NCI-H1092 treated with DMSO at 0.1 percent for 48 hours (cell line): ENCODE measurements at places on chromosomes 13 and 19.

DNA sequence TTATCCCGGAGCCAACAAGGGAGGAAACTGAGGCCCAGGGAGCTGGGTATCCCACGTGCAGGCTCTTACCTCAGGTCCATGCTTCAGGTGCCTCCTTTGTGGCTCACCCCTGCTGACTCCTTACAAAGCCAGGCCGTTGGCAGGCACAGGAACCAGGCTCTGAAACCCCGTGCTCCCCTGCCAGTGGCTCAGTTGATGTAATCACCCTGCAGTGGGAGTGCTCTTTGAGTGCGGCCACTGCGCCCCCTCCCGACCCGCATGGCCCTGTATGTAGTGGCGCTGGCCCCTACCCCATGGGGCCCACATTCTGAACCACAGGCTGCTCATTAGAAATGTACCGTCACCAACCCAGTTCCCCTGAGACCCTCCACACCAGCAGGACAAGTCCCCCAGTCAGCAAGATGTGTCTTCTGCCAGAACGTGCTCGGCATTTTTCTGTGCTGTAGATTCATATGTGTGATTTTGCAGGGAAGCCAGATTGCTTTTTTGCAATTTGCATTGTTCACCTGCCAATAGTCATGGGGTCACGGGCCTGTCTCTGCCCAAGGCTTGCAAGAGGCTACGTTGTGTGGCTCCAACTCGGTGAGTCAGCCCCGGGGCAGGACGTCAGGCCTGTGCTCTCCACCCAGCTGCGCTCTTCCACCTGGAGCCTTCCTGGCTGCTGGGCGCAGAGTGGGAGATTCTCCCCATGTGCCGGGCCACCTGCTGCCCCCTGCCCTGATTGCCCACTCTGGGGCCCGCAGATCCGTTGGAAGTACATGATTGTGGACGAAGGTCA lies 60.3 kb downstream of the SMARCA4 start:
- DNase-seq: no peak

DNA sequence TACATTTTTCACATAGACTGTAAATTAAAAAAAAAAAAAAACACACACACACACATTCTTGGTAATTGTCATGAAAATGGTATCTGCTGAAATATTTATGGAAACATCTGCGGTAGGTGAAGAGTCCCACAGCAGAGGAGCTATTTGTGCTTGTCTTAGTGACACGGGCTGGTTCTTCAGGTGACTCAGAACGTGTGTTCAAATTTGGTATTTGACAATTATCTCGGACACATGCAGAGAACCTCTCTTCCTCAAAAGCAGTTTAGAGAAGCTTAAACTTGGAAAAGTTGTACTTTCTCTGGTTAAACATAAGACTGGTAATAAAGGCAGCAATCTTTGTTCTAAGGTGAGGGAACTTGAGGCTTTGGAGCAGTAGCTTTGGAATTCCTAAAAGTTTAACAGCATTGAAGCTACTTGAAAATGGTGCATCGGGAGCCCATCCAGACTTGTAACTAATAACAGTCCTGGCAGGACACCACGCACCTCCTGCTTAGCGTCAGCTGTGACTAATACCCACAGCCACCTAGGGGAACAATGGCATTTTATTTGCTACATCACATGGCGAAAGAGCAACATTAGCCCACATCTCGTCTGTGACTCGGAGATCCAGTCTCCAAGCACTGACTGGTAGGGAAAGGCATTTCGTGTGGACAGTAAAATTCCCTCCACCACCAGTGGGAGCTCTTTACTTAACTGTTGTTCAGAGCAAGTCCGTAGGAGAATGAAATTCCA lies 1505.1 kb upstream of the SLC10A2 start:
- peak; percentile 58 for DNase-seq

GRCh38 chr19:3073931-3074595 lies 11.8 kb upstream of the TLE5 start:
- no peak for DNase-seq

- DNase-seq: peak; percentile 55
These were observed at the start of gene ATP1A3 for GRCh38 chr19:41993612-41994483. ATP1A3 (minus strand) TSS chr19:41994230; CDS start chr19:41994076, 154 bp downstream.

DNA sequence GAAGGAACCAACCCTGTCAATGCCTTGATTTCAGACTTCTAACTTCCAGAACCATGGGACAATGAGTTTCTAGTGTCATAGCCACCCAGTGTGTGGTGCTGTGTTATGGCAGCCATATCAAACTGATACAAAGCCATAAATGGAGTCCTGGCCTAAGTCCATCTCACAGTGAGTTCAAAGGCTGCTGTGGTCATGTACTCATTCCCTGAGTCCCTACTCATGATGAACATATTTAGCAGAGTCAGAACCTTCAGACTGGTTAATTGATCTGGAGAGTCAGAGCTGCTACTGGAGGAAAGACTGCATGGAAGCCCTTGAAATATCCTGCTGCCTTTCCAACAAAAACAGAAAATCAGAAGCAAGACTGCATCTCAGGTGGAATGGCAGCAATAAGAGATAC lies 39.2 kb upstream of the CSNK1A1L start:
- no peak for DNase-seq

GRCh38 chr13:95003019-95003813 lies 290.9 kb upstream of the SOX21 start:
- peak; percentile 97 for DNase-seq

DNA sequence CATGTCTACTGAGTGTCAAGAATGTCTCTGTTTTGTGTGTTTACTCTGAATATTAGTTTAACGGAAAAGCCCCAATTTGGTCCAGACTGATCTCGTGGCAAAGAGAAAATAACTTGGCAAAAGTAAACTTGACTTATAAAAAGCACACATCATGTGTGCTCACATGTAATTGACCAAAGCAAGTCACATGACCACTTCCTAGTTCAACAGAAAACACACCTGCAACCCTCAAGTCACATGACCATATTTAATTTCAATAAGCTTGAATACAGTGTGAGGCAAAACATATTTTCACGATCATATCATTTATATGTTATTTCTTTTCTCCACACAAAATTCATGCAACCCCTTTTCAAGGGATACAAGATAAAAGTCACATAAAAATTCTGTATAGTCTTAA lies 662.4 kb downstream of the SLITRK1 start:
- DNase-seq: no peak

DNA sequence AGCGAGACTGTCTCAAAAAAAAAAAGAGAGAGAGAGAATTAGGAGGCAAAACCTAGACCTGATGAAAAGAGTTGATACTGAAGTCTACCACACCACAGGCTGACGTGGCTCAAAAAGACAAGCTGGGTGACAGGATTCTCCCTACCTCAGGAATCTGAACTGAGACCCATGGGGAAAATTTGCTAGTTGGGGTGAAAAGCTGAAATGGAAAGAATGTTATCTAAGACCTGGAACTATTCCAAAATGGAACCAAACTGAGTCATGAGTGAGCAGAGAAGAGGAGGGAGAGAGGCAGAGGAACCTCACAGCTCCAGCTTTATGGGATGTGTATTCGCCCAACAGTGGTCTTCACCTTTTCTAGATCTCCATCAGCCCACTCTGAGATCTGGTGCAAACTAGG lies 11.7 kb downstream of the SMG9 start:
- DNase-seq: no peak

DNA sequence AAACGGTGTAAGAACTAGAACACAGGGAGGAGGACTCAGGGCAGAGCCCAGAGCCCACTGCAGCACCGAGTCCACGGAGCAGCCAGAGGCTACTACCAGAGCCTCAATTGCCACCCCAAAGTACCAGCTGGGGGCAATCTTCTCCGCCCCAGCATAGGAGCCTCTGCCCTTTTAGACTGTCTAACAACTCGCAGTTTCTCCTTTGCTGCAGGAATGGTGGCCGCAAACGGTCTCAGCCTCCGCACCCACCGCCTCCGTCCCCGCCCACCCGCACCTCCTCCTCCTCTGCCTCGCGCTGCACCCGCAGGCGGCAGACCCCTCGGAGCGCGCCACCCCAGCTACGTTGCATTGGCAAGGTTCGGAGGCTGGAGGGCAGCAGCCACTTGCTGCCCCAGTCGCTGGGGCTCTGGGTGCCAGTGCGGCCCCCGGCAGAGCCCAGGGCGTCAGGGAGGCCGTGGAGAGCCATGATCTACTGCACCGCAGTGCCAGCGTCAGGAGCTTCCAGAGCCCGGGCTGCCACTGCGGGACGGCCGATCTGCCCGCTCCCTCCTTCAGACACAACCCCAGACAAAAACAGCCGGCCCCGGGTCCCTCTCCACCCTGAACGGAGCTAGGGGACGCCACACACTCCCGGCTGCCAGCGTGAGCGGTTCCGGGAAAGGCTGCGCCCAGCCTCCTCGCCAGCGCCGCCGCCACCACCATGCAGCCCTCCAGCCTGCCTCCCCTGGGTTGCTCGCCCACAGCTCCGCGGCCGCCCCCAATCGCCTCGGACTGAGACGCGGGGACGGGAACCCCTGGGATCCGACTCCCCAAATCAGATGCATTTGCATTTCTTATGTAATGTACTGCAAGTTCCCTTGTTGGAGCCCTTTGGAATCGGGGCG lies 1.8 kb downstream of the FGF14 start:
- peak; percentile 61 for DNase-seq

DNA sequence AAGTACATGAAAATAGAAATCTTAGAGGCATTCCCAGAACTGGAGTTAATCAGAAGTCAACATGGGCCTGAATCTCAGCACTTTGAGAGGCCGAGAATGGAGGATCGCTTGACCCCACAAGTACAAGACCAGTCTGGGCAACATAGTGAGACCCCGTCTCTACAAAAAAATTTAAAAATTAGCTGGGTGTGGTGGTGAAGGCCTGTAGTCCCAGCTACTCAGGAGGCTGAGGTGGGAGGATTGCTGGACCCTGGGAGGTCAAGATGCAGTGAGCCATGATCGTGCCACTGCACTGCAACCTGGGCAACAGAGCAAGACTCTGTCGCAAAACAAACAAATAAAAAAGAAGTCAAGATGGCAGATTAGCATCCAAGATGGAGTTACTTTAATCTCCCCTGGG lies 8.5 kb downstream of the IFNL2 start:
- no peak for DNase-seq

GRCh38 chr13:90014038-90014437 lies 1333.4 kb upstream of the MIR17HG start:
- DNase-seq: no peak

- no peak for DNase-seq
These were observed 10.6 kb downstream of the ERICH6B start for GRCh38 chr13:45604892-45605291.

- DNase-seq: no peak
These were observed 46.5 kb upstream of the CLDN10 start for GRCh38 chr13:95505986-95506385.

- no peak for DNase-seq
These were observed 7.4 kb downstream of the SYT3 start for GRCh38 chr19:50632151-50632835.

DNA sequence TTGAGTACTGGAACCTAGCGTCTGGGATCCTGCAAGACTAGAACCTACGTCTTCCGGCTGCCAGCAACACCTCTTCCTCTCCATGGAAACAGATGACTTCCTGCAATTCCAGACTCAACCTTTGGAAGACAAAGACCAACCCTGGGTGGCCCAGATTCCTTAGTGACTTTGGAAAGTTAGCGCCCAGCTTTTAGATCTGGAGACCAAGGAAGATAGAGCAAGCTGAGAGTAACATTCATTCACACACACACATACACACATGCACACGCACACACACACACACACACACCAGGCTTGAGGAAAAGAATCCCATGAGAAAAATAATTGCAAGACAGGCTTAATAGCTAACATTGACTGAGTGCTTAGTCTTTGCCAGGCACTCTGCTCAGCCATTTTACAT lies 788.9 kb downstream of the UQCRFS1 start:
- DNase-seq: no peak

DNA sequence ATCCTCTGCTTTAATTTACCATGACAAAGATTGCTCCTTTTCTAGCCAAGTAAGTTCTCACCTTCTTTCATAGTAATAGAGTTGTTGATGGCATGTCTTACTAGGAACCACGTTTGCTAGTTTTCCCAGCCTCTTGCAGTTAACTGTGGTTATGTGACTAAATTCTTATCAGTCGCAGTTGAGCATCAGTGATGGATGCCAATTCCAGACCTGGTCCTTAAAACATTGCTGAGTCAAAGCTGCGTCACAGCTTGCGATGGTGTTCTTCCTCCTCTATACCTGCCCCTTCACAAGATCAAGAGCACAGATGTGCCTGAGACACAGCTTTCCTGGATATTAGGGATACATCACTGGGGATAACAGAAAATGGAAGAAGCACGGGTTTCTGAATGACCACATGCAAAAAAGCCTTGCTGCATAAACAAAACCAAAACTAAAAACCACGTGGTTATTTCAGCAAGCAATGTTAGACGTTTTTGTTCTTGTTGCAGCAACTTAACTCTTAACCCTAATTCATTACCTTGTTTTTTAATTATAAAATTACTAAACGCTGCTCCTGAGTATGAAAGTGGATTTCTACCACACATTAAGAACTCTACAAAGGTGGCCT lies 97.6 kb upstream of the DACH1 start:
- no peak for DNase-seq

DNA sequence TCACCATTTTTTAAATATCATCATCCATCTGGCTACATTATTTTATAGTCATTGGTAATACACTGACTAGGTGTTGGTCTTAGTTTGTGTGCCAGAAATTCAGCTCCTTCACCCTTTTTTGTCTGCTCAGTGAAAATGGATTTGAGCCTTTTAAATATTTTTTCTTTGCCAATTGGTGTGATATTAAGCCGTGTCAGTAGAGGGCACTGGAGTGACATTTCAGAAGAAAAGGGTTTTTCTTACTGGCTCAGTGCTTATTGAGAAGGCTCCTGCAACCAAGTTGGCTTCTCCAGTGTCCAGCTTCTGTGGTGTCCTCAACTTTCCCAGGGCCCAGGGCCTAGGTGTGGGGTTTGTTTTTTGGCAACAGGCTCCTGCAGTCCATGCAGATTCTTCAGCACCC lies 546.6 kb downstream of the DACH1 start:
- no peak for DNase-seq

DNA sequence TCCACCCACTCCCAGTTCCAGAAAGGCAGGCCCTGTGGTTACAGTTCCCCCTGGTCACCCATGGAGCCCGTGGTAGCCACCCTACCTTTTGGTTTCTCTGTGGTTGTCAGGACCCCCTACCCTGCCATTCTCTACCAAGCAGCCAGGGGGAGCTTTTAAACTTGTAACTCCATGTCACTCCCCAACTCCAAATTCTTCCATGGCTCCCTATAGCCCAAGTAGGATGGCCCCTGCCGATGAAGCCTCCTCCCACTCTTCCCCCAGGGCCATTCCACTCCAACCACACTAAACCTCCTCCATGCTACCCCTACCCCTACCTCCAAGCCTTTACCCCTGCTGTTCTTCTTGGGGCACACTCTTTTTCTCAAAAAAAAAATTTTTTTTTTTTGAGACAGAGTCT lies 2.2 kb downstream of the S1PR2 start:
- peak; percentile 35 for DNase-seq

- DNase-seq: no peak
These were observed 115.3 kb downstream of the LRCH1 start for GRCh38 chr13:46668302-46668720.

DNA sequence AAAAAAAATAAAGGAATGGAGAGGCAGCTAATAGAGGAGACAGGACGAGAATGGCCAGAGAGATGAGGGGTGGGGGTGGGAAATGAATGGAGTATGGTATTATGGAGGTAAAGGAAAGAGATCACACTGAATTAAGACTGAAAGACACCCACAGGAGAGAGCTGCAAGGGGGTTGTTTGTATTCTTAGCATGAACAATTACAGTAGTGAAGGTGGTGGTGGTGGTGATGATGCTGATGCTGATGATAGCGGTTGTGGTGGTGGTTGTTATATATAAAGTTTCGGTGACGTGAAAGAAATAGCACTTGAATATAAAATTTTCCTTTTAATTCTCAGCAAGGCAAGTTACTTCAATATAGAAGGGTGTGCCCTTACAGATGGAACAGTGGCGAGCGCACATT lies 2.8 kb upstream of the ADGRE3 start:
- DNase-seq: no peak
